ENCODE measurements at places on chromosomes 4 and X.

- no peak for DNase-seq
Observed at GRCh38 chrX:39574178-39574577, 523.6 kb downstream of the BCOR start.

DNA sequence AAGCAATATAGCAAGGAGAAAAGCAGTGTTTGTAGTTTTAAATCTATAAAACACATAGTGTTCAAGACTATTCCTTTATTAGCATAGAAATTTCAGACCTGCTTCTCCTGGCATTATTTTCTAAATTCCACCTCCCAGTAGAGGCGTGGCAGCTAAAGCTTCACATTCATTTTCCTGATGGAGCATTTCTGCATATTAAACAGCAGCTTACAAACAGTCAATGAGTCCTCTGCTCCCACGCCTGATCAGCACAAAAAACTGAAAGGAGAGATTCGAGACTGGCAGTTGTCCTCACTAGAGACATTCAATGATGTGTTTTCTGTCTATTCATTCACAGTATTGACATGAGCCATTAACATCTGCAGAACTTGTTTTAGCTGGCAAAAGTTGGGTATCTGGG, 61.4 kb downstream of the SHISA3 start:
- DNase-seq = no peak

GRCh38 chr4:116005806-116006088, 892.3 kb upstream of the NDST4 start:
- no peak for DNase-seq

- DNase-seq = no peak
Observed at GRCh38 chr4:101205916-101206315, 141.4 kb downstream of the PPP3CA start.

- no peak for DNase-seq
Observed at GRCh38 chrX:149648932-149649331, 17.3 kb upstream of the TMEM185A start.

DNA sequence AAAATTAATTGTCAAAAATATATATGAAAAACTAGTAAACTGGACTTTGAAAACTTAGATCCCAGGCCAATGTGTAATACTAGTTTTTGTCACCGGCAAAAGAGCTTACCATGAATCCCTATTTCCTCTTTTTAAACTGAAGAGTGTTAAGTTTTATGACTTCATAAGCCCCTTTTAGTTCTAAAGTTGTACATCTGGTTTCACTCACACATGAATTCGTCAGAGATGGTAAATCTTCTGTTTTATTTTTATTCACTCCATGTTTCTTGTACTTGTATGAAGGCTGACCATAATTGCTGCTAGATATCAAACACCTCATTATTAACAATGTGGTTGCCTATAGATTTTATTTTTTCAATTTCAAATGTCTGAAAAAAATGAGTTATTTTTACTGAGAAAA, 827.9 kb downstream of the PCDH7 start:
- DNase-seq = no peak

DNA sequence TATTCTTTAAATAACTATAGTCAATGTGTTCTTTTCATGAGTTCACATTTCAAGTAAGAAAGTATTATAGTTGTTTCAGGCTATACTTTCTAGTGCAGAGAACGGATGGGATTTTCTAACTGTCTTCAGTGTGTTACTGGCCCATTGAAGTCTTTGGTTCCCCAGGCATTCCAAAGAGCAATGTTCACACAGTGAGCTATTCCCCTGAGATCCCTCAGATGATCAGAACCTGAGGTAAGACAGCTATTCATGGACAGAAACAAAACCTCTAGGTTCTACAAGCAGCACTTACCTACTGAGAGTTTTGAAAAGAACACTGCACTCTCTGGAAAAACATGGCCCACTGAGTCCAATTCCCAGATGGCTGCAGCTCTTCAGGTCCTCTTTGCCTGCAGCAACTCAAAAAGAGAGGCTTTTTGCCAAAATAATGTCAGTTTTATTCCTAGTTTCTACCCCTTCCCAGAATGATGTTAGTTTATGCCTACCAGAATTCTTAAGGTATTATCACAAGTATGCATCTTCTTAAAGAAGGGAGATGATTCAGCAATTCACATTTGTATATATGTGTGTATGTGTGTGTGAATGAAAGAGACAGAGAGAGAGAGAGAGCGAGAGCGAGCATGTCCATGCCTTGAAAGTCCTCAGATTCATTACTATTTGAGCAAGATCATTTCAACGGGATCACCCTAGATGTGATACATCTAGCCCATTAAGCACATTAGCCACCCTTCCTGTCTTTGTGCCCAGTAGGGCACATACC, 146.1 kb downstream of the PDHA2 start:
- DNase-seq = no peak

DNA sequence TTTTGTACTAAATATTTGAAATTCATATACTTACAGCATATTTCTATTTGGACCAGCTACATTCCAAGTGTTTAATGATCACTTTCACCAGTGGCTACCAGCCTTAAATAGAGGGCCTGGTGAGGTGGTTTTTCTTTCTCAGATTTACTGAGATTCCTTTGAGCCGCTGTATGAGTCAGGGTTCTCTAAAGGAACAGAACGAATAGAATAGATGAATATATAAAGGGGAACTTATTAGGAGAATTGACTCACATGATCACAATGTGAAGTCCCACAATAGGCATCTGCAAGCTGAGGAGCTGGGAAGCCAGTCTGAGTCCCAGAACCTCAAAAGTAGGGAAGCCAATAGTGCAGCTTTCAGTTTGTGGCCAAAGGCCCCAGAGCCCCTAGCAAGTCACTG, 146.2 kb upstream of the TLL1 start:
- DNase-seq = no peak

GRCh38 chr4:76905521-76905920, 7.6 kb upstream of the SOWAHB start:
- DNase-seq = no peak

- no peak for DNase-seq
Observed at GRCh38 chr4:25922812-25923369, 8.9 kb downstream of the SMIM20 start.

DNA sequence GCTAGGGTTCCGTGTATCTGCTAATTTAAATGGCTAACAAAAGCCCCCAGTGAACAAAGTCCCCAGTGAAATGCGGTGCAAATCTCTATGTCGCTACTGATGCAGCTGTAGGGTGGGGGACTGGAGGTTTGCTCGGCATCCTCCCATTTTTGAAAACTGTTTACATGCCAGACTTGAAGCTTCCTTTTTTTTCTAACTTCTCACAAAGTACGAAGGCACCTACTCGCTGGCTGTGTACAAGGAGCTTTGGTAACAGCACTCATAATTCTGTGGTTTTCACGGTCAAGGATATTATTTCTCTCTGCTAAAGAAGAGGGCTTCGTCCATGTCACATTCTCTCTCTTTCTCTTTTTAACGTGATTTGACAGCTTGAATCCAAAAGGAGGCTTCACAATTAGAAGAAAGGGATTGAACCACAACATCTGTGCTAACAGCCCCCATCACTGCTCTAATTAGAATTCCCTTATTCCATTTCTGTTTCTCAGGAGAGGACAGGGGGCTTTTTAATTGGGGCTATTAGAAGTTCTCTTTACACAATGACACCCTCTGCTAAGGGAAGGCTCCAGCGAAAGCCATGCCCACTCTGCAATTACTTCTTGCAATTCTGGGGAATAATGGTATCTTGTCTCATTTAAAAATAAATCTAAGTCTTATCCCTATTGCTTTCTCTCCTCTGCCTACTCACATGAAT, 46.7 kb downstream of the TMEM156 start:
- no peak for DNase-seq

DNA sequence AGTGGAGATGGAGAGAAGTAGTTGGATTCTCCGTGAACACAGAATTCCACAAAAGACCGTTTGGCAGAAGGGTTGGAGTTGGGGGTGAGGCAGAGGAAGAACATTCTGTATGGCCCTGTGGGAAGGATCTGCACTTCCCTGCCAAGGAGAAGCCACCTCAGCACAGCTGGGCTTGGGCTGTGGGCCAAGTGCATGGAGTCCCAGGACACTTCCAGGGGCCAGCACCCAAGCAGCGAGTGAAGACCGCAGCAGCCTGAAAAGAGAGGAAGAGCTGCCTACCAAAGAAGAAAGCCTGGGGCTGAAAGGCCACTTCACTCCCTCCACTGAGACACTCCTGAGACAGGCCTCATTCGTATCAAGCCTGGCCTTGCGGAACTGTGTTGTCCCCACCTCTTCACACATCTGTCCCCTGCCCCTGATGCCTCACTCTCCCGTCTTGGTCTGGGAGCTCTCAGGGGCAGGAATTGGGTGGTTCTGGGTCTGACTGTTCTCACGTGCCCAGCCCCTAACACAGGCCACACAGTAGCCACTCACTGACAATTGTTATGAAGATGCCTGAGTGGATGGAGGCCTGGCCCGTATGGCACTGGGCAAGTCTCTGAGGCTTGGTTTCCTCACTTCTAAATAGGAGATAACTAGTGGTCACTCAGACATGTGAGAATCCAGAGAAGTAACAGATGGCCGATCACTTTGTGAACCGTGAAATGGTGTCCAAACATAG, 3.3 kb upstream of the AWAT2 start:
- DNase-seq = no peak

- DNase-seq = no peak
Observed at GRCh38 chr4:24578364-24578763, 6.0 kb downstream of the DHX15 start.

GRCh38 chr4:153955327-153955726, 166.4 kb upstream of the SFRP2 start:
- DNase-seq = no peak

- DNase-seq = no peak
Observed at GRCh38 chr4:183158062-183158461, 59.0 kb downstream of the WWC2 start.

GRCh38 chr4:184938871-184939270, 79.4 kb upstream of the HELT start:
- no peak for DNase-seq

GRCh38 chr4:84750960-84751283, 168.0 kb downstream of the CDS1 start:
- DNase-seq = no peak

DNA sequence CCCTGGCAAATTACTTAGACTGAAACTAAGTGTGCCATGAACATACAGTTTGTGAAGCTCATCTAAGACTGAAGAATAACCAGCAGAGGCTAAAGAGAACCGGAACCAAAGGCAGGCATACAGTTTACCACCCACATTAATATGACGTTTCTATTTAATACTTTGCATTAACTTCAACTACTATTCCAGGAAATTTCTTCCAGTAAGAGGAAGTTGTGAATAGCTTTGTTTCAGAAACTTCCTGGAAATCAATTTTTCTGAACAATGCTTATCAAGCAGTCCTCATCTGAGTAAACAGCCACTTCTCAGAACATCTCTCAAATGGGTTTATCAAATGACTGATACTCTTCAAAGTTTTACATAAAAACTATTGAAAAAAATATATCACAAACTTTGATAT, 252.7 kb downstream of the OPHN1 start:
- no peak for DNase-seq

- no peak for DNase-seq
Observed at GRCh38 chr4:143156853-143157252, 27.9 kb upstream of the USP38 start.

DNA sequence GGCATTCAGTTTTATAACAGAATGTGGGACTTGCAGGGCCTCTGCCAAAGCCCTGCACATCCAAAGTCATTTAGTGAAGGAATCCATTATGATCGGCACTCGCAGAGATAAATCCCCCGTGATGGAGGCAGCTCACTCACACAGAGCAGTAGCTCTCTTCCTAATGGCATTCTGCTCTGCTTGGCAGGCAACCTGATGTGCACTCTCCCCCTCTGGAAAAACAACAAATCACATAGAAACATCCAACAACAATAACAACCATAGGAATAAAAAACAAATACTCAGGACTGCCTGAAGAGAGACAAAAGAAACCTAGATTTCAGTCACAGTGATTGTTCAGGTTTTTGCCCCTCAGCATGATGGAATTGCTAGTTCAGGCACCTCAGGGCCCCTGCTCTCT, 59.7 kb downstream of the NAA11 start:
- no peak for DNase-seq

DNA sequence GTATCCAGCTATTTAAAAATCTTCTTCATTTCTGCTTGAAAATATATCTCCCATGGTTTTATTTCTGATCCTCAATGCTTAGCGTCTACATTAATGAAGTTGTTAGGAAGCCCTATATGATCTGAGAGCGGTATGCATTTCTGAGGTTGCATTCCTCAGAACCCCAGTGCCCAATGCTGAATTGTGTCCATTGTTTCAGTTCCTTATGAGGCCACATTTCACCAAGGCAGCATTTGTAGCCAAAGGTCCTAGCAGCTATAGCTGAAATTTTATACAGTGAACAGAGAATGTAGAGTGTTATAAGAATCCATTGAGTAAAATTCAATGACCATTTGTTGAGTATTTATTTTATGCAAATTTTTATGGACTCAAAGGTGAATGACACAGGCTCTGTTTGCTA, 209.5 kb downstream of the PCDH7 start:
- DNase-seq = no peak

DNA sequence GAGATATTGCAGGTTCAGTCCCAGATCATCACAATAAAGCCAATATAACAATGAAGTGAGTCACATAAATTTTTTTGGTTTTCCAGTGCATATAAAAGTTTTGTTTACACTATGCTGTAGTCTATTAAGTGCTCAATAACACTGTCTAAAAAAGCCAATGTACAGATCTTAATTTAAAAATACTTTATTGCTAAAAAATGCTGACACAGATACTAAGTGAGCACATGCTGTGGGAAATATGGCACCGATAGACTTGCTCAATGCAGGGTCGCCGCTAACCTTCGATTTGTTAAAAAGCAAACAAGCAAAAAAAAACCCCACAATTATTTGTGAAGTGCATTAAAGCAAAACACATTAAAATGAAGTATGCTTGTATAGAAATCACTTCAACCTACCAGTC, 10.3 kb downstream of the PLA2G12A start:
- no peak for DNase-seq

- DNase-seq = no peak
Observed at GRCh38 chr4:86944964-86945781, 10.4 kb downstream of the AFF1 start.

GRCh38 chr4:89193843-89194242, 82.5 kb downstream of the TIGD2 start:
- DNase-seq = no peak

DNA sequence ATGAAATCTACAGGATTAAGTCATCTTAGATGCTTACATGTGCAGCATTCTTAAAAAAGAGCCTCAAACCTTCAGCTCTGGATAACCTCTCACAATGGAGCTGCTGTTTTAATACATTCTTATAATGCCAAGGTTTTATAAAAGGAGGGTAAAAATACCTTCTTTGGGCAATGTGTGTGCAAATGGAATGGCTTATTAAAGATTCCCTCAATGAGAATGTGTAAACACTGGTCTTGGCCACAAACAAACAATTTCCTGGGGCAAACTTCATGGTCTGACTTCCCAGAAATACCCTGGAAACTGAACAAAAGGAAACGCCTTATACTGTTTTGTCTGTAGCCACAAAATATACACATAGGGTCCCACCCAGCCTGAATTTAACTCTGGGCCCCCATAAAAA, 148.6 kb upstream of the INTU start:
- DNase-seq = no peak

- DNase-seq = no peak
Observed at GRCh38 chr4:140691369-140691768, 64.8 kb downstream of the TBC1D9 start.
